Suprapubic skin (tissue), 4 donors: ENCODE measurements at places on chromosomes 6 and 20. TPM values are rescaled to one million over a fixed set of nuclear protein-coding genes. Genes with fewer than 3 reads are reported as not detected.

The GRIK2 gene
- 0.38 TPM for total RNA-seq

The MRAP2 gene
- total RNA-seq = 2.8 TPM

The PPP1R10 gene
- total RNA-seq = 29.5 TPM

- peak; percentile 94 for DNase-seq
- H3K4me3 ChIP-seq = peak overlapping the region; percentile 92
- H3K27ac ChIP-seq = peak overlapping the region; percentile 94
- H3K27me3 ChIP-seq = no peaks in the 10 kb centered on the region
- H3K4me1 ChIP-seq = peaks cover 28% of the 10 kb centered on the region
These were observed 973 bp upstream of the CITED2 start for GRCh38 chr6:139375226-139376016.

DNA sequence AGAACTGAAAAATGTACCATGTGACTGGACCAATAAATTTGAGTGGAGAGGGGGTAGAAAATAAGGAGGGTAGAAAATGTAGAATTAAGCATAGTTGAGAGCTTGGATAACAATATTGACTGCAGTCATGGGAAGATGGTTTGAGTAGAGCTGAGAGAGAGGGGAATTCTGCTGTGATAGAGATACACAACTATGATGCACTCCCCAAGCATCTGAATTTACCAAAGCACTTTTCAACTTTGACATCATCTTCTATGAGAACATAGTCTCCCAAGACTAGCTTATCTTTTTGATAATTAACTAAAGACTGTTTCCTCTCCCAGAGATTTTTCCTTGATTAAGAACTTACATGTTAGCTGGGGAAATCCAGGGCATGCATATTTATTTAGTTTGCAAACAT is 103.1 kb downstream of the TNFRSF21 start:
- no peak overlapping the region for H3K4me3 ChIP-seq
- no peaks in the 10 kb centered on the region for H3K36me3 ChIP-seq

GRCh38 chr20:57480444-57481160 is 44.3 kb downstream of the CTCFL start:
- no peak overlapping the region for H3K4me3 ChIP-seq
- H3K4me1 ChIP-seq = no peaks in the 10 kb centered on the region
- no peaks in the 10 kb centered on the region for H3K36me3 ChIP-seq

- H3K4me3 ChIP-seq = no peak overlapping the region
- no peak overlapping the region for H3K27ac ChIP-seq
- H3K4me1 ChIP-seq = no peaks in the 10 kb centered on the region
- DNase-seq = no peak
These were observed 148.8 kb downstream of the RPS12 start for GRCh38 chr6:132962936-132963868.

- H3K27me3 ChIP-seq = no peaks in the 10 kb centered on the region
- no peak for DNase-seq
- H3K4me3 ChIP-seq = no peak overlapping the region
- peaks cover 31% of the 10 kb centered on the region for H3K36me3 ChIP-seq
These were observed 393.6 kb downstream of the ESR1 start for GRCh38 chr6:152201120-152201519.

- no peak for DNase-seq
- no peaks in the 10 kb centered on the region for H3K36me3 ChIP-seq
- no peak overlapping the region for H3K27ac ChIP-seq
- no peaks in the 10 kb centered on the region for H3K4me1 ChIP-seq
These were observed 138.4 kb downstream of the HTR1B start for GRCh38 chr6:77324866-77325265.

DNA sequence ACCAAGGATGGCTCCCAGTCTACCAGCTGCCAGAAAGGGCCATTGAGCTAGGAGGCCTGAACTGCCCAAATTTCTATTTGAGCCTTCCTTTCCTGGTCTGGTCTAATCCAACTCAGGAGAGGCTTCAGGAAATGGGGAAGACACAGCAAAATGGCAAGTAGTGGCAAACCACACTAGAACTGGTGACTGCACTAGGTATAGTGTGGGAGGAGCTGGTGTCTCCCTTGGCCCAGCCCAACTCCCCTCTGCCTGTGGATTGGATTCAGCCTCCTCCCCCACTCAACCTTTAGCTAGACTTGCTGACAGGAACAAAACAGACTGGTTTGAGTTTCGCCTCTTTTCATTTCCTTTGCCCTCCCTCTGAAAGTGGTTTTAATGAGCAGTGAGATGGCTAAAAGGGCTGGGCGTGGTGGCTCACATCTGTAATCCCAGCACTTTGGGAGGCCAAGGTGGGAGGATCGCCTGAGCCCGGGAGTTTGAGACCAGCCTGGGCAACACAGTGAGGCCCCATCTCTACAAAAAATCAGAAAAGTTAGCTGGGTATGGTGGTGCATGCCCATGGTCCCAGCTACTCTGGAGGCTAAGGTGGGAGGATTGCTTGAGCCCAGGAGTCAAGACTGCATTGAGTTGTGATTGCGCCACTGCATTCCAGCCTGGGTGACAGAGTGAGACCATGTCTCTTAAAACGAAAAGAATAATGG is 17.5 kb downstream of the MRPS18A start:
- H3K4me3 ChIP-seq = no peak overlapping the region
- DNase-seq = no peak
- peaks cover 45% of the 10 kb centered on the region for H3K36me3 ChIP-seq
- peak overlapping the region; percentile 55 for H3K27ac ChIP-seq

- H3K36me3 ChIP-seq = no peaks in the 10 kb centered on the region
- no peaks in the 10 kb centered on the region for H3K27me3 ChIP-seq
These were observed 37.3 kb downstream of the ZNF217 start for GRCh38 chr20:53556267-53556897.

GRCh38 chr6:167925026-167925425 is 72.4 kb upstream of the KIF25 start:
- no peaks in the 10 kb centered on the region for H3K4me1 ChIP-seq
- H3K36me3 ChIP-seq = peaks cover 51% of the 10 kb centered on the region

- no peak overlapping the region for H3K4me3 ChIP-seq
- H3K36me3 ChIP-seq = no peaks in the 10 kb centered on the region
- no peak overlapping the region for H3K27ac ChIP-seq
- DNase-seq = no peak
These were observed 30.2 kb upstream of the NHSL1 start for GRCh38 chr6:138529478-138529877.

DNA sequence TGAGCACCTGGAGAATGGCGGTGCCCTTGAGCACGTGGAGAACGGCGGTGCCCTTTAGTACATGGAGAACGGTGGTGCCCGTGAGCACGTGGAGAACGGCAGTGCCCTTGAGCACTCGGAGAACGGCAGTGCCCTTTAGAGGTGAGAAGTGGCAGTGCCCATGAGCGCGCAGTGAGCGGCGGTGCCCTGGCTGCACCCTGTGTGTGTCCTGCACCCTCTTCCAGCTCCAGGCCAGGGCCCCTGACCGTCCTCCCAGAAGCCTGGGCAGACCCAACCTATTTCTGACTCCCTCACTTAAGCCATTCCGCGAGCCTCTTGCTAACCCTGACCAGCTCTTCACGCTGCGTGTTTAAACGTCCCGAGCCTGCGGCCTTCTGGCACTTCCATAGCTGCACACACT is 151.3 kb downstream of the DLL1 start:
- H3K27me3 ChIP-seq = no peaks in the 10 kb centered on the region
- H3K4me1 ChIP-seq = peaks cover 18% of the 10 kb centered on the region
- H3K4me3 ChIP-seq = no peak overlapping the region
- no peak overlapping the region for H3K27ac ChIP-seq
- DNase-seq = peak; percentile 69
- no peaks in the 10 kb centered on the region for H3K36me3 ChIP-seq

DNA sequence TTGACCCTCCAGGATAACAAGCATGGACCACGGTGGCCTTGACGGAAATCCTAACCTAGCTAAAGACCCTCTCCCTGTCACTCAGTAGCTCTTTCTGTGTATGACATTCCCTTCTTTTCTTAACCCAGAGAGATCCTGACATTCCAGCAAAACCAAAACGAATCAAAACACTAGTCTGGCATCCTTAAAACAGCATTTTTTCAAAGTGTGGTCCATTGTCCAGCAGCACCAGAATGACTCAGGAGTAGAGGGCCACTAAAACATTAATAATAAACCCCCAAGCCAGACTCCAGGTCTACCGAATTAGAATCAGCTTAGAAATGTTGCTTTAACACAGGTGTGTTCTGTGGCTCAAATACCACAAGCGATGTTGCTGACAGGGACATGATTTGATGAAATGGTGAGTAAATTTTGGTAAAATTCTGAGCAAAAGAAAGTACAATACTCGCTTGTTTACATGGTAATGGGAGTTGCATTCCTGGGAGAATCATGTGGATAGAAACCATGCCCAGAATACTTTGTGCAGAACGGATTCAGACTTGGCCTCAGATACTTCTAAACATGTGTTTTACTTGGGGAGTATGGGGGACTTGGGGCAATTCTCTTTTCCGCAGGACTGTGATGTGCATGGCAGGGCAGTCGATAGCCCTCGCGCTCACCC is 174.2 kb upstream of the KCNG1 start:
- DNase-seq = no peak
- peaks cover 17% of the 10 kb centered on the region for H3K27me3 ChIP-seq
- no peak overlapping the region for H3K27ac ChIP-seq
- no peaks in the 10 kb centered on the region for H3K36me3 ChIP-seq

DNA sequence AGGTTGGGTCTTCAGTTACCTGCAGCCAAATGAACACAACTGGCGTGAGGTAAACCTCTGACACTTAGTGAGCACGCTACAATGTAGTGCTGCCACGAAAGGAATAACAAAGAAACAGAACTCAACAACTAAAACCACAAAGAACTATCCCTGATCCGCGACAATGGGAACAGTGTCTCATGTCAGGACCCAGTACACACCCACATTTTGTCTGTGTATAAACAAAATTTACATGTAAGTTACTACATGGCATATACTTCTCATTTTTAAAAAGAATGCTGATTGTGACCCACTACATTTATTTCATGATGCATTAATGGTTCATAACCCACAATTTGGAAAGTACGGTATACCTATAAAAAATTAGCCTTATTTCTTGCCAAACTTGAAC is 14.1 kb downstream of the FKBP1A start:
- no peaks in the 10 kb centered on the region for H3K27me3 ChIP-seq
- H3K4me3 ChIP-seq = no peak overlapping the region
- H3K27ac ChIP-seq = no peak overlapping the region
- peaks cover 70% of the 10 kb centered on the region for H3K4me1 ChIP-seq

DNA sequence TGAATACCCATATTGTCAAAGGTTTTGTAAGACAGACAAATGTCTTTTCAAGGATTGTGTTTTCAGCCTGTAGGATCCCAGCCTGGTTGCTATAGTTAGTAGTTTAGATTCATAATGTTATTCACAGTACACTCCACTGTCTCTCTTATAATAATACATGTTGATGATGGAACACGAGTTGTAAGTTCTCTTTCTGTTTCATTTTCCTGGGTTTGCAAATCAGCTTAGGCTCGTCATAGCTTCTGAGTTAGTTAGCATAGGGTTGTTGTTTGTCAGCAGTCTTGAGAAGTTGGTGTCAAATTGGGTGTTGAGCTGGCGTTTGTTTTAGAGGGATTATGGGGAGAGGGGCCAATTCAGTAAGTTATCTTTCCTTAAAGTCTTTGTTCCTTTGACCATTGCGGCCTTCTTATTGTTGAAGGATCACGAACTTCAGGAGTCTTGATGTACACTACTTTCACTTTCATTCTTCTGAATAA is 45.8 kb downstream of the QKI start:
- H3K27me3 ChIP-seq = no peaks in the 10 kb centered on the region
- no peaks in the 10 kb centered on the region for H3K36me3 ChIP-seq
- no peak for DNase-seq

DNA sequence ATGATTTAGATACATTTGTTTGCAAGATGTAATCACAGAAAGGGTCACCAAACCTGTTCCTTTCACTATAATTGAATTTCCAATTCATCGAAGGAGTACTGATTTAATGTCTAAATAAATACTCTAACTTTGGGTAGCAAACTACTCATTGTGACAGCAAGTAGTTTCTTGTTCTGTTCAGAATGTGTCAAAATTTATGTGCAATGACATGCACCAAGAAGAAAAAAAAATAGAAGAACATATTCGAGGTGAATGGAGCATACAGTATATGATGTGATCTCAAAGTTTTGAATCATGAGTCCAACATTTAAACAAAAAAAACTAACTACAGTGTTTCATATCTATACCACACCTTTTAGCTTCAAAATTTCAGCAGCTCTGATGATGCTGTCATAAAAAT is 583.6 kb upstream of the MMS22L start:
- H3K27ac ChIP-seq = no peak overlapping the region
- H3K4me3 ChIP-seq = no peak overlapping the region
- H3K27me3 ChIP-seq = no peaks in the 10 kb centered on the region
- H3K36me3 ChIP-seq = no peaks in the 10 kb centered on the region
